ENCODE measurements at places on chromosomes 11 and 22.
A peak's percentile ranks its signal among the peaks of the same experiment; 100 is the strongest.

- no peak for DNase-seq
Measured at GRCh38 chr11:61694602-61694939, 14.4 kb downstream of the DAGLA start.

DNA sequence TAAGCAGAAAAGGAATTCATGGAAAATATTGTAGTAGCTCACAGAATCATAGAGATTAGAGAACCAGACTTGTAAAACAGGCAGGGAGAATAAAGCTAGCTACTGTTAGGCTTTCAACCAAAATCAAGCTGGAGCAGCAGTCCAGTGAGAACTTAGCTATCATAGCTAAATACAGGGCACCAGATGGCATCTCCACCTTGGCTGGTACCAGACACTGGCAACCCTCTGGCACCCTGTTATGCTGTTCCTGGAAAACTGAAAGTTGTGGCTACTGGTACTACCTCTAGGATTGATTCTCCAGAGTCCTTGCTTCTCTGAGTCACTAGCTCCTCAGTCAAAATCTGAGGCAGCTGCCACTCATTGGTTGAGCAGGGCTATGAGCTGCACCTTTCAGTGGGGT, 6.0 kb upstream of the DRD2 start:
- no peak for DNase-seq

- no peak for DNase-seq
Measured at GRCh38 chr22:46237453-46238124, 12.5 kb downstream of the CDPF1 start.

DNA sequence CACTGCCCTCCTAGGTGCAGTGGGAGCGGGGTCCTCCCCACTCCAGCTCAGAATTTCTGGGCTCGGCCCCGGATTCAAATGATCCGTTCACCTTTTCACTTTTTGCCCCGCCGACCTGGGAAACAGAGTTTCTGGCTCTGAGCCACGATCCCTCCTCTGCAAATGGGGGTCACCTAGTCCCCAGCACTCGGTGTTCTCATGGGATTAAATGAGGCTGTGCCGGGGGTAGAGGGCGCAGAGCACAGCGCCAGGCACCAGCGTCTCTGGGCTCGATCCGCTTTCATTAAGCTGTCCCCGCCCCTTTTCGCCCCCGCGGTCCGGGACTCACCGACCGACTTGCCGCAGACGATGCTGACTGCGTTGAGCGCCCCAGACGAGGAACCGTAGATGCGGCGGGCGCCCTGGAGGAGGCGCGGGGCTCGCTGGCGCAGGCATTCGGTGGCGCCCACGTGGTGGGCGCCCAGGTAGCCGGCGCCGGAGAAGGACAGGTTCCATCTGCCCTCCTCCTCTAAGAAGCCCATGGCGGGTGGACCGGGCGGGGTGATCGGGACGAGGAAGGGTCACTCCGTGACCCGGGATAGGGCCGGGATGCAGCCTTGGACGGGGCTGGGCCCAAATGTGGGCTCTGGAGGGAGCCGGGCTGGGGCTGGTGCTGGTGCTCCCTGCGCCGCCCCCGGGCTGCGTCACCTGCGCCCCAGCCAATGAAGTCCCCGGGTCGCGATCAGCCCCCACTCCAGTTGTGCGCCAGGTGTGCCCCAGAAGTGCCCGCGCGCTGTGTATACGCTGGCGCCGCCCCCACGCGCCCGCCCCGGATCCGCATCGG, at the start of gene PNPLA5:
TSS of gene PNPLA5 (minus strand) at position 654 of the 823 bp plus-strand sequence. CDS start at position 521, 133 bp downstream.
- peak; percentile 63 for DNase-seq

- DNase-seq = no peak
Measured at GRCh38 chr22:39278040-39278439, 33.3 kb upstream of the PDGFB start.

- DNase-seq = no peak
Measured at GRCh38 chr11:69538854-69539253, 57.4 kb downstream of the LINC01488 start.

DNA sequence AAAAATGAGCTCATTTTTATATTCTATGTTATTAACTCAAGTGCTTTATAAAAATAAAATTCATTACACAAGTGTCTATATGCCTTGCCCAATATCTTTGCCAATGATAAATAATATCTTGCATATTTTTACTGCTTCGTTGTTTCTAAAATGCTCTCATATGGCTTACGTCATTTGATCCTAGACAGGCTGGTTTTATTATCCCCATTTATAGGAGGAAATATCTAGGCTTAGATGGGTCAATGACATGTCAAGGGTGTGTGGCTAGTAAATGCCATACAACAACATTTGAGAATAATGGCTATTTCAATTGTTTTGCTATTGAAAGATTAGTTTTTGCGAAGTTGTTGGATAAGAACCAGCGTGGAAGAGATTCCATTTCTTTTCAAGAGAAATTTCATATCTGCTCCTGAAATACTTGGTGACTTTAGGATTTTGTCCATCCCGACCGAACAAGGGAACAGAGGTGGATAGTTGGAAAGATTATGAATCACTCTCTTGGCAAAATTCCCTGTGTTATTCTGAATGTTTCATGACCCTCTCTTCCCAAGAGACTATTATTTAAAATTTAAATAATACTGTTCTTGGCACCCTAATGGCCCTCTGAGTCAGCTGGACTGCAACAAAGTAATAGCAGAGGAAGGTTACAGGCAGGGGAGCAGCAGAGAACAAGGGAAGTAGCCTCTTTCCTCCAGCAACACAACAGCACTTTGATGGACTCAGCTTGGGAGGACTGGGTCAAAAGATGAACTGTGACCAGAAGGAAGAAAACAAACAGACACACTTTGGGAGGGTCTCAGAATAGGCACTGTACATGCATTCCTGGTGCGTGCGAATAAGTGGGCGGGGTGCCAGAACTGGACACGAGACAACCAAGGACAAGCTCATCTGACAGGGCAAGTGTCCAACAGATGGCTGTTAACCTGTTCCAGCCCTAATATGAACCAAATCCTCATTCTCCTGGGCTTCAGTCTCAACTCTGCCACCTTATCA, 94.5 kb downstream of the ME3 start:
- DNase-seq = no peak

DNA sequence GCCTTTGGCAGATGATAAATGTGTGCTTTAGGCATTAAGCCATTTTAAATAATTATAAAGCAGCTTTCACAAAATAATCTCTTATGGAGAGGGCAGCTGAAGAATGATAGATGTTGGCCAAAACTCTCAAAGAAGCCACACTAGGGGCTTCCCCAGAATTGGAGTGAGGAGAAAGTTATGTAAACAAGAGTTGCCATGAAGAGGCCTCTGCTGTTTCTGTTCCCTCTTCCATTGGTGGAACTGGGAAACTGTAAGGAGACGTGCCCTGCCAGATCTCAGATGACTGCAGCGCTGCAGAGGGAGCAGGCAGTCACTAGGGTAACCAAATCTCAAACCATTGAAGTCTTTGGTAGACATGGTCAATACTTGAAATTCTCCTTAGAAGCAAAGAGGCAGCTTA, 19.4 kb upstream of the APLP2 start:
- no peak for DNase-seq

DNA sequence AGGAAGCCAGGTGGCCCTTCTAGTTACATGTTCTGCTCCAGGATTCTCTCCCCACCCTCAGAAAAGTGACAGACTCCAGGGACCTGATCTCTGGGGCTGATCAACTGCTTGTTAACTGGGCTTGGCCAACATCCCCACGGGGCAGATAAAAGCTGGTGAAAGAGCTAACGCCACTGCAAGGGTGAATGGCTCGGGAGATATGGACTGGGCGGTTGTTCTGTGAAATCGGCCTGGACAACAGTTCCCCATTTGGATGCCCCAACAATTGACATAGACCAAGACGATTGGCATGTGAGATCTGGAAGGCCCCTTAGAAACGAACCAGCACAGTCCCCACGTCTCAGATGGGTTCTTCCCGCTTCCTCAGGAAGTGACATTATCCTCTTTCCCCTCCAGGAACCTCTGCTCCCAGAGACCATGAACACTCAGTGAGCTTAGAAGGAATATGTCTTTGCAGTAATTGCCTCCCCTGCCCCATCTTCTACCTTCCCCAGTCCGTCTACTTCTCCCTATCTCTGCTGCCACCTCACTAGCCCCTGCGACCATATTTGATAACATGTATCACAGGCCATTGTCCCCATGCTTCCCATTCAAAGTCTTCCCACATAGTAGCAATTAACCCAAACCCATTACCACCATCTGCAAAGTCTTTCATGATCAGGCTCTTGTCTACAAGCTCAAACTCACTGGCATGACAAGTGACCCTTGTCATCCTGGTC, 5.6 kb upstream of the PRG2 start:
- no peak for DNase-seq

DNA sequence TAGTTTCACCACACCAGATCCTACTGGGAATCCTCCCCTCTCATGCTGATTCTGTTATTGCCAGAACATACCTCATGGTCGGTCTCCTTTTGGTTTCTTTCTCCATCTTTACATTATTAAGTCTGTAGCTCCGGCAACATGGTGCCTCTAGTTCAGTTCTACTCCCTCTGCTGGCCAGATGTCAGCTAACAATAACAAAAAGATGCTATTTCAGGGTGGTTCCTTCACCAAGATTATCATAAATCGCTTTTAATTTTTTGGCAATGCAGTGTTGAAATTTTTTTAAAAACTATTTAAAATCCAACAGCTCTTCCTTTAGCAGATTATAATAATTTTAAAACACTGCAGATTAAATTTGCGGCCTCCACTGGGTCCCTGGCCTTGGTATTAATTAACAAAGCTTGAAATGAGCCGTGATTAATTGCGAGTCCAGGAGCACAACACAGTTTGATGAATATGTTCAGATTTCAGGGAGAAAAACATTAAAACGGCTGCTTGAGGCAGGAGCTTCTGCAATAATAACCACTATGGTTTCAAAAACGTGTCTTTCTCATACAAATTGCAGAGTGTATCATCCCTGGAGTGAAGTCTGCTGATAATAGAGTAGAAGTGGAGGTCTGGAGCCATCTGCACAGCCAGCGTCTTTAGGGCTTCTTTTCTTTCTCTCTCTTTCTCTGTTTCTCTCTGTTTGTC, 492.9 kb upstream of the KIRREL3 start:
- no peak for DNase-seq

DNA sequence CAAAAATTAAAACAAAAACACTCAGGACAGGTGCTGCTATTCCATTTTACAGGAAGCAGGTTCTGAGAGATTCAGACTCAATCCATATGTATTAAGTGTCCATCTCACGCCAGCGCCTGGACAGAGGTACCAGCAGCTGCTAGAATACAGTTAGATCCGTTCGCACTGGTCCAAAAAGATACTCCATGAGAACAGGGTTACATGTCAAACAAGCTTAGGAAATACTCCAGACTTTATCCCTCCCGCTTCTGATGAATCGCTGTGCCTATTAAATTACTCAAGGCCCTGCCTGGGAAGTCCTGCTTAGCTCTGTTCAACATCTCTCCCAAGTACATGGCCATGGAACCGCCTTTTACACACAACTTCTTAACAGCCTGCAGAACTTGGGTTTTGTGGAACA, 50.2 kb upstream of the SLC35C1 start:
- no peak for DNase-seq

GRCh38 chr11:57338142-57338541, at the start of gene P2RX3:
P2RX3 (plus strand) TSS chr11:57338352; CDS start chr11:57338551, 199 bp downstream.
- DNase-seq = no peak

DNA sequence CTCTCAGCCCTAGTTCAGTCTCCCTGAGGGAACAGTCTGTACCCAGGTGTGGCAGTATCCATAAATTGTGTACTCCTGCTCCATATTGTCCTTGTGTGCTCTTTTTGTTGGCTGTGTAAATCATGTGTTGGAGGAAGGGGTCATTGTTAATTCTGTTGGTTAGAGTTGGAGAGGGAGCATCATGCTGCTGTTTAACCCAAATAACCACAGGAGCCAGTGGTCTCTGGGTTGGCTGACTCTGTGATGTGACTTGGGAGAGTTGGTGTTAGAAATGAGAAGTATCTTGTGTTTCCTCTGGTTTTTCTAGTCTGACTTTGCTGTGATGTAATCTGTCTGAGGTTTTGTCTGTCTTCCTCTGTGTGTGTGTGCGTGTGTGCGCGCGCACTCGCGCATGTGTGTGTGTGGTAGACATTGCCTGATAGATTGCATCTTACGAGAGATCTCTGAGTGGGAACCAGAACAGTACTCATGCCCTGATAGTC, 30.5 kb downstream of the CTNND1 start:
- DNase-seq = peak; percentile 86

DNA sequence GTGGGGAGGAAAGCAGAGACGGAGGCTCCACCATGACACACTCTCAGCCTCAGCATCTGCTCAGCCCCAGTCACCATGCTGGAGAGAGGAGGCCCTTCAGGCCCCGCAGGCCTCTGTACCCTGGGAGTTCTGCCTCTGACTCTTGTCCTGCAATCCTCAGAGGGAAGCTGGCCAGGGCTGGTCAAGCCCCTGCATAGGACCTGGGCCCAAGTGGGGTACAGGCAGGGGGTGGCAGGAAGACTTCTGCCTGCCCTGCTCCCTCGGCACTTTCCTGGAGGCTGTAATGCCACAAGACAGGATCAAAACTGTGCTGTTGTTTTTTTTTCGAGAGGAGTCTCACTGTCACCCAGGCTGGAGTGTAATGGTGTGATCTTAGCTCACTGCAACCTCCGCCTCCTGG, 33.7 kb downstream of the LRRC74B start:
- DNase-seq = no peak

GRCh38 chr11:24373516-24373915, 123.3 kb upstream of the LUZP2 start:
- no peak for DNase-seq

GRCh38 chr11:130706572-130706971, 209.7 kb downstream of the SNX19 start:
- DNase-seq = no peak

DNA sequence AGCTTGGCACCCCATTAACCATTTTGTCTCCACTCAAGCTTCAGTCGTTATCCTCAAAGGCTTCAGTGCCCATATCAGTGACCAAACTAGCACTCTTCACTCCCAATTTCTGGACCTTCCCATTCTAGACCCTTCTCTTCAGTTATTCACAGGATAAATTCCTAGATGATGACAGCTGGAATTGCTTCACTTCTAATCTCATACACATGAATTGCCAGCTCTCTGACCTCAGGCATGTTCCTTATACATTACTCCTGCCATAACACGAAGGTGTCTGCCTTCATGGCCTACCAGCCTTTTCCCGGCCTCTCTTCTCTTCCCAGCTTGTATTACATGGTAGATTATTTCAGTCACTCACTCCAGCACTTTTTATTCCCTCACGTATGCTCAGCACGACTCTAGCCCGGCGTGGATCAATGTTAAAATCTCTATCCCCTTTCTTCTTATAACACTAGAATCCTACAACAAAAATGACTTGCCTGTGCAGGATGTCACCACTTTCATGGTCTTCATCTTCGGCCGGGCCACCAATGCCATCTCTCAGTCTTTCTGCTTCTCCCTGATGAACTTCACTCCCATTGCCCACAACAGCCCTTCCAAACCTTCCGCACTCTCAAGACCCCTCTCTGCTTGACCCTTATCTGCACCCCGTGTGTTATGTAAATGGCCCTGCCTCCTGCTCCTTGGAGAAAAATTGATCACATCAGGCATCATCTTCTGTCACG, 36.9 kb downstream of the EIF3F start:
- peak; percentile 6 for DNase-seq

GRCh38 chr11:33875621-33876294, 16.1 kb downstream of the LMO2 start:
- no peak for DNase-seq

DNA sequence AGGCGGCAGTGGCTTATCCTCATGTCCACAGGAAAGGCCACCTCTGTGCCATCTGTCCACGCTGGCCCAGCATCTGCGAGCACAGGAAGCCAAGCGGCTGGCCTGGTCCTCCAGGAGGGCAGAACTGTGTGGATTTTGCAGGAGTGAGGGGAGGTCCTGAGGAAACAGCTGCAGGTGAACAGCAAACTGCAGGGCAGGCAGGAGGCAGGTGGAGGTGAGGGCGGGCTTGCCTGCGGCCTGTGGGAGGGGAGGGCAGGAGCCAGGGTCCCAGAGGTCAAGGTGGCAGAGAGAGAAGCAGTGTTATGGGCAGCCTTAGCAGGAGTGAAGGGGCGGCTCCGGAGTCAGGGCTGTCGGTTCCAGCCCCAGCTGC, 369.7 kb downstream of the SHANK2 start:
- no peak for DNase-seq
